ENCODE measurements at places on chromosomes 3 and 15.

DNA sequence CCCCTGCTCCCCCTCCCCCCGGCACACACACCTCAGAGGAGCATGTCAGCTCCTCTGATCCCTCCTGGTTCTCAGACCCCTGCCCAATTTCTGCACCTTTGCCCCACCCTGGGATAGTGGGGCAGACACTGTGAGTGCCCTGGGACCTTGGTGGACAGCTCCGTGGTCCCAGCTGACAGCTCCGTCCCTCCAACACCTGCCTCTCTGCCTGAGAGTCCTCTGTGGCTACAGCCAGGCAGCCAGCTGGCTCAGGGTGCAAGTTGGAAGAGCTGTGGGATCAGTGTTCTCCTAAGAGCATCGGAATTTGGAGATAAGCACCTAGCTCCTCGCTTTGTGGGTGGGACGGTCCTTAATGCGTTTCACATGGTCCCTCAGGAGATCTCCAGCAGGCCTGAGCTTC is 43.7 kb upstream of the PGPEP1L start:
- no peak for DNase-seq

DNA sequence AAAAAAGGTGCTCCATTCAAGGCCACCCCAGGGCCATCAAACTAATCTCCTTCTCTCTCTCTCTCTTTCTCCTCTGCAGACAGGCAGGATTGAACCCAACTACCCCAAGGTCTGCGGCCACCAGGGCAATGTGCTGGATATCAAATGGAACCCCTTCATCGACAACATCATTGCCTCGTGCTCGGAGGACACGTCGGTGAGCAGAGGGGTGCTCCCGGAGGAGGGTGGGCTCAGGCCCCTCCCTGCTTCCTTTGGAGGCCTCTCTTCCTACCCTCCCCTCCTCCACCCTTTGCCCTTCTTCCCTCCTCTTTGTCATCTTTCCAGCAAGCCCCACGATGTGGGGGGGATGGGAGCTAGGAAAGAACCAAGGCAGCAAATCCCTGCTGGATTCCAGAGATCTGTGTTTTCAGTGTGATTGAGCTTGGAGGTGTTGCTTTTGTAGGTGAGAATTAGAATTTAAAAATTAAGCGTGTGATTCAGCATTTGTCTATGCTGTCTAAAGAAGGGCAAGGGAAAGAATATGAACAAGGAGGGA is 116.3 kb downstream of the CORO2B start:
- DNase-seq: no peak

GRCh38 chr15:70093070-70093469 is 4.6 kb downstream of the TLE3 start:
- DNase-seq: no peak

DNA sequence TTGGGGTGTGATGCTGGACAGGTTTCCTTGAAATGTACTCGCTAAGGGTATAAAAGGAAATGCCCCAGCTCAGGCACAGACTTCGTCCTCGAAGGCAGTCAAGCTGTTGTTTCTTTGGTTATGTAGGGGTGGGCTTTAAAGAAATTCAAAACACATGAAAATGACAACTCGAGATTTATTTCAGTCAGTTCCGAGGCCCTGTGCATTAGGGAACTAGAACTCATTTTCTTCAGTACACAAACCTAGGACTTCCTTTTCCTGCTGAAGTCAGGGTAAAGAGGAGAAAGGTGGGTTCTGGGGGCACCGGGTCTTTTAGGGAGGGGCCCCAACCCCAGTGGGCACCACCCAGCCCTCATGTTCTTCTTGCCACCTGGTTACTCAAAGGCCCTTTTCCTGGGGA is 7.7 kb downstream of the CCR9 start:
- no peak for DNase-seq

- no peak for DNase-seq
Observed at GRCh38 chr3:128864351-128864811, 15.0 kb upstream of the ACAD9 start.

GRCh38 chr3:58322793-58323192 is 9.9 kb upstream of the PXK start:
- no peak for DNase-seq

- no peak for DNase-seq
Observed at GRCh38 chr3:133479895-133480669, 80.2 kb downstream of the BFSP2 start.

DNA sequence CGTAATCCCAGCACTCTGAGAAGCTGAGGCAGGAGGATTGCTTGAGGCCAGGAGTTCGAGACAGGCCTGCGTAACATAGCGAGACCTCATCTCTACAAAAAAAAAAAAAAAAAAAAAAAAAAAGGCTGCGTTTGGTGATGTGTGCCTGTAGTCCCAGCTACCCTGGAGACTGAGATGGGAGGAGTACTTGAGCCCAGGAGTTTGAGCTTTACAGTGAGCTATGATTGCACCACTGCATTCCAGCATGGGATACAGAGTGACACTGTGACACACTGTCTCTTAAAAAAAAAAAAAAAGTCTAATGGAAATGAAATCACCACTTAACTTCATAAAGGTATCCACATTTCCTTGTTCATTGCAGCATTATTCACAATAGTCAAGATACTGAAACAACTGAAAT is 65.5 kb downstream of the THBS1 start:
- no peak for DNase-seq

DNA sequence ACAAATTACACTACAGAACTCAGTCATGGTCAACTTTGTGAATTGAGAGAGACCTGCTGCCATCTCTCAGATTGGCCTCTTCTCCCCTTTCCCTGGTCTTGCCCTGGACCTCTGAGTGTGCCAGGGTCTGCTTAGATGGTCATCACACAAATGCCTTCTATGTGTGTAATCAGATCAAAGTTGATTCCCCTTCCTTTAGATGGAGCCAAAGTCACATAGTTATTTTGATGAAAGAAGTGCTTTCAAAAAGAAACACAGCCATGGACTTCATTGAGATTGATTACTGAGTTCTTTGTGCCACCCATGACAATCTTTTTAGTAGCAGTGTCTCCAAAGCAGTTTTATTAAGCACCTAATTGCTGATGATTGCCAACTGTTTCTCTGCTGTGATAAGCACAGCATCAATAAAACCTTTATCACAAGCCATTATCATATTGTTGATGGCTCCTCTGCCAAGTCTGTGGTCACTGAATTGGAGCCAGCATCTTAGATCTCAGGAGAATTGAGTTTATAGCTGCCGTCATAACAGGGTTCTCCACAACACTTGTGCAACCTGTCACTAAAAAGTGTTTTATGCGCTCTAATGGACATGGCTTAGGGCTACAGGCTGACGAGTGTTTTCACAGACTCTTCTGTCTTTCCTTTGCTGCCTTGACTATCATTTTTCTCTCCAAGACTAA is 149.7 kb upstream of the NUDT16 start:
- no peak for DNase-seq

- no peak for DNase-seq
Observed at GRCh38 chr3:190180268-190180667, 59.6 kb upstream of the P3H2 start.

- no peak for DNase-seq
Observed at GRCh38 chr3:172717493-172718088, 6.7 kb upstream of the NCEH1 start.

DNA sequence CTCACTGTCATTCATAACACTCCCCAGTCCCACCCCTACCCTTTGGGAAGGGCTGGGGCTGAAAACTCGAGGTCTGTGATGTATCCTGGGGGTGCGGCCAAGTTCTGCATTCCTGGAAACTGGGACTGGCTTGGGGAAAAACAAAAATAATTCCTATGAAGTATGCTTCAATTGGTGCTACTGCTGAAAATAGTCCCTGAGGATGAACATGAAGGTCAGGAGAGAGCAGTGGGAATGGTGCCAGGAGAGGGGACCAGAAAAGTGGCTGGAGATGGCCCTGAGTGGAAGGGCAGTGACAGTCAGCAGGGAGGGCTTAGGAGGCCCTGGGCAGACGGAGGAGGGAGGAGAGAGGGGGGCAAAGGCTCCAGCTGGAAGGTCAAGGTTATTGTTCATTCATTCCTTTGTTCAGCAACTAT is 4.8 kb upstream of the ISLR start:
- no peak for DNase-seq

DNA sequence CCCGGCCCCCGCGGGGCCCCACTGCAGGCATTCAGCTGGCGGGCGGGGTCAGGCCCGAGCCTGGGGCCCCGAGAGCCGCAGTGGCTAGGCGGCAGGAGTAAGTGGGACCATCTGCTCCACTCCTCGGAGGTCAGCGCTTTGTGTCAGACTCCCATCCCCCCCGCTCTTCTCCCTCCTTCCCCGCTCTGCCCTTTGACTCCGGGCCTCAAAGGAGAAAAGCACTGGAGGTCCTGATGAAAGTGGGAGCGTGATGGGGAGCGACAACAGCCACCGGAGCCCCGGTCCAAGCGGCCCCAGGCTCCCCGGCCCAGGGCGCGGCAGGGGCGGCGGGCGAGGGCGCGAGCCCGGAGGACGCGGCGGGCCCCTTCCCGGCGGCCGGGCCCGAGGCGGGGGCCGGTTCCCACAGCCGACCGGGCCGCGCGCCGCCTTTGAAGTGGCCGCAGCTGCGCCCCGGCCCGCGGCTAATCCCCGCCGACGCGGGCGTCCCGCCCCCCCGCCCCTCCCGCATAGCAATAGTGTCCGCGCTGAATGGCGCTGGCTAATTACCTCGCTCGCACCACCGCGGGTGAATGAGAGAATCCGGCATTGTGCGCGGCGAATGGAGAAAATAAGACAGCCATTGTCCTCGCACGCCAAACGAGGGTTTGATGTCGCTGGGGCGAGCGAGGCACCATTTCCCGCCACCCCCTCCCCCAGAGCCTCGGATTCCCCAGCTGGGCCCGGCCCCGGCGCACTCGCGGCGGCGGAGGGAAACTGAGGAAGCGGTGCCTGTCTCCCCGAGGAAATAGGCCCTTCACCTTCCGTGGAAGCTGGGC is 22.4 kb downstream of the IGDCC3 start:
- no peak for DNase-seq

DNA sequence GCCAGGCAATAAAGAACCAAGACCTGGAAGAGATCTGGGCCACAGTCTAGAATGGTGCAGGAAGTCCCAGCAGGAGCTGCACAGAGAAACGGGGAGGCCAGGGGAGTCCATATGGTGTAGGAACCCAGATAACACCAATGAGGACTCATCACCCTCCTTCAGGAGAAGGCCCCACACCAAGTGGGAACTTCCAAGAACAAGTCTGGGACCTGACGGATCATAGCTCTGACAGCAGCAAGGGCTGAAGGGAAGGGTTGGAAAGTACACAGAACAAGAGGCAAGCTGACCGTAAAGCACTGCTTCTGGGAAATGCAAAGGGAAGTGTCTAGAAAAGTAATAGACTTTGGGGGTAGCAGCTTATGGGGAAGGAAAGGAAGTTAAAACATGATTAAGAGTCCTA is 34.5 kb downstream of the ANO10 start:
- DNase-seq: no peak

- DNase-seq: no peak
Observed at GRCh38 chr3:155958676-155959075, 88.2 kb downstream of the GMPS start.

- DNase-seq: no peak
Observed at GRCh38 chr15:38671675-38672254, 107.2 kb upstream of the RASGRP1 start.
